ENCODE measurements at places on chromosomes 3 and 15. TPM values are rescaled to one million over a fixed set of nuclear protein-coding genes. Genes with fewer than 3 reads are reported as not detected.

FSTL1 gene
- polyA plus RNA-seq = 190 TPM

CLK3 gene
- polyA plus RNA-seq = 67.3 TPM

CCR5 gene
- 1.8 TPM for polyA plus RNA-seq

ZNF662 gene
- 23.4 TPM for polyA plus RNA-seq

HRG gene
- polyA plus RNA-seq = 0.04 TPM

ZPLD1 gene
- polyA plus RNA-seq = 0.22 TPM

MAP2K5 gene
- 13.7 TPM for polyA plus RNA-seq

GMNC gene
- 0.22 TPM for polyA plus RNA-seq

NPAP1 gene
- 0.36 TPM for polyA plus RNA-seq

CD200 gene
- polyA plus RNA-seq = 21.8 TPM

ZNF660 gene
- 5.7 TPM for polyA plus RNA-seq

BNC1 gene
- 4.2 TPM for polyA plus RNA-seq

PPM1L gene
- 4.5 TPM for polyA plus RNA-seq

SPINK8 gene
- polyA plus RNA-seq = not detected

ANKRD34C gene
- polyA plus RNA-seq = not detected

ZNF80 gene
- 0.03 TPM for polyA plus RNA-seq

B3GNT5 gene
- 81.4 TPM for polyA plus RNA-seq

MKRN3 gene
- polyA plus RNA-seq = 0.91 TPM

LRRC3B gene
- 3.2 TPM for polyA plus RNA-seq

FAM3D gene
- polyA plus RNA-seq = 6.2 TPM

RTP1 gene
- polyA plus RNA-seq = 0.12 TPM

UBE2Q2 gene
- polyA plus RNA-seq = 16.6 TPM

TUSC7 gene
- polyA plus RNA-seq = not detected

MESP2 gene
- 0.30 TPM for polyA plus RNA-seq

CRABP1 gene
- 16.9 TPM for polyA plus RNA-seq

RAD51 gene
- polyA plus RNA-seq = 8.1 TPM

All from large intestine (tissue), 12 donors.